ENCODE measurements at places on chromosomes 1 and 21.

DNA sequence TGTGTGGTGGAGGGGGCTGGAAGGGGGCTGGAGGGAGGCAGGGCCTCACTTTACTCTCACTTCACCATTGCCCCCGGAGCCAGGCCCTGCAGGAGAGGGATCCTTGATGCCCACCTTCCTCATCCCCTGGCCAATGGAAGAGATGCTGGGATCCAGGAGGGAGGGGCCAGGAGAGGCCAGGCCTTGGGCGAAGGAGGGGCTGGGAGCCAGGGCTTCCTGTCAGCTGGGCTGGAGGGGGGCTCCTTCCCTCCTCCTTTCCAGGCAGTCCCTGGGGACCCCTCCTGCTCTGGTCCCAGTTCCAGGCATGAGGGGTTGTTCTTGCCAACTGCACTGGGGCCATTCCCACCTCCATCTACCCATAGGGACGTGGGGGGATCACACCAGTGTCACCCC is 5.7 kb downstream of the AHDC1 start:
- no peak for DNase-seq

DNA sequence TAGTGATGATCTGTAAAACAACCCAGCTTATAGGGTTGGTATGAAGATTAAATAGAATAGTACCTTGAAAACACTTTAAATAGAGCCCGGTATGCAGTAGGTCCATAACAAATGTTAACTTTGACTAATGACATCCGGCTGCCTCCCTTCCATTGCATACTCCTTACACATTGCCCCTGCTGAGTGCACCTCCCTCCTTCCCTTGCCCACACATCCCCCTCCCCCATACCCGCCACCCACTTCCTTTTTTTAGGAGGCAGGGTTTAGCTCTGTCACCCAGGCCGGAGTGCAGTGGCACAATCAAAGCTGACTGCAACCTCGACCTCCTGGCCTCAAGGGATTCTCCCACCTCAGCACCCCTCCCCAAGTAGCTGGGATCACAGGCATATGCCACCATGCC is 24.4 kb upstream of the ZC3H12A start:
- DNase-seq, result no peak

DNA sequence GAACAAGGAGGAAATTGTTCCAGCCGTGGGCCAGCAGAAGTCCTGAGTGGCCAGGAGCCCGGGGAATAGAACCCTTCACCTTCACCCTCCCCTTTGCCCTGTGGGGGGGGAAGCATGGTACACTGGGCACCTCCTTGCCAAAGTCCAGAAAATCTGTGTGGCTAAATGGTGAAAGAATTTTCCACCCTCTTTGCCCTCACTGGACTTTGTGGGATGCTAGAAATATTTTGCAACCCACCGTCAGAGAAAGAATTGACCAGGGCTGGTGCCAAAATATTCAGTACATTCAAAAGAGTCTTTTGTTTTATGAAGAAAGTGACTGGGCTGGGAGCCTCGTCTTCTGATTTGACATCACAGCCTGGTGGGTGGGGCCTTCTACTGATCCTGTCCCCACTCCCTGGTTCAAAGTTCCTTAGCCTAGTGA is 14.6 kb downstream of the NFASC start:
- no peak for DNase-seq

GRCh38 chr1:154095456-154096060 is 59.3 kb downstream of the NUP210L start:
- no peak for DNase-seq

GRCh38 chr1:175717610-175718540 is 25.5 kb downstream of the TNR start:
- no peak for DNase-seq

- DNase-seq, result no peak
Observed at GRCh38 chr1:22567994-22568393, 4.7 kb downstream of the EPHA8 start.

DNA sequence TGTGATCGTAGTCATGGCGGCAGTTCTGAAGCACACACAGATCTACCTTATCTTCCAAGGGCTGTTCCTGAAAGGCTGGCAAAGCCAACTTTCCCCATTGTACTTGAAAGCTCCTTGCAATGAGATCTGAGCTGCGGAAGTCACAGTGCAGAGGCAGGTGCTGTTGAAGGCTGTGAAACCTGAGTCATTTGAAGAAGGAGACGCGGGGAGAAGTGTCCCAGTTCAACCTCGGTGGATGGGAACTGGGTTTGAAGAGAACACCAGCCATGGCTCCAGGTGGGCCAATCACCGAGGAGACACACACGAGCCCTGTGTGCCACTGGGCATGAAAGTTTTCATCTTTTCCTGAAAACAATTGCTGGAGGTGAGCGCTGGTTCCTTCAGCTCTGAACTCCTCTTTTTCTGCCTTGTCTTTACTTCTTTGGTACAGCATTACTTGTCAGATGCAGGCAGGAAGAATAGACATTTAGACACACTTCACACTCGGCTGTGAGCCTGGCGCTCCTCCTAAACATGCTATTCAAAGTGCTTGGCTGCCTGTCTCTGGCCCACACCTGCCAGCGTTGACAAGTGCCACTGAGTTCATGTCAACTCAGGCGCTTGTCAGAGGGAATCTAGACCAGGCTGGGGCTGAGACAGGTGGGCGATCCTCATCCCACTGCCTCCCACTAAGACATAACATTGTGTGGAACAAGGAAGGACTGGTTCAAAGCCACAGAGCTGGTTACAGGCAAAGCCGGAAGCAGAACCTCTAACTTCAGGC is 25.7 kb upstream of the PDE9A start:
- no peak for DNase-seq

GRCh38 chr1:42962641-42963377 is 4.1 kb upstream of the SLC2A1 start:
- peak; percentile 68 for DNase-seq

- no peak for DNase-seq
Observed at GRCh38 chr21:36816561-36817130, 117.7 kb downstream of the SIM2 start.

- no peak for DNase-seq
Observed at GRCh38 chr21:33449616-33450015, 30.2 kb downstream of the TMEM50B start.

DNA sequence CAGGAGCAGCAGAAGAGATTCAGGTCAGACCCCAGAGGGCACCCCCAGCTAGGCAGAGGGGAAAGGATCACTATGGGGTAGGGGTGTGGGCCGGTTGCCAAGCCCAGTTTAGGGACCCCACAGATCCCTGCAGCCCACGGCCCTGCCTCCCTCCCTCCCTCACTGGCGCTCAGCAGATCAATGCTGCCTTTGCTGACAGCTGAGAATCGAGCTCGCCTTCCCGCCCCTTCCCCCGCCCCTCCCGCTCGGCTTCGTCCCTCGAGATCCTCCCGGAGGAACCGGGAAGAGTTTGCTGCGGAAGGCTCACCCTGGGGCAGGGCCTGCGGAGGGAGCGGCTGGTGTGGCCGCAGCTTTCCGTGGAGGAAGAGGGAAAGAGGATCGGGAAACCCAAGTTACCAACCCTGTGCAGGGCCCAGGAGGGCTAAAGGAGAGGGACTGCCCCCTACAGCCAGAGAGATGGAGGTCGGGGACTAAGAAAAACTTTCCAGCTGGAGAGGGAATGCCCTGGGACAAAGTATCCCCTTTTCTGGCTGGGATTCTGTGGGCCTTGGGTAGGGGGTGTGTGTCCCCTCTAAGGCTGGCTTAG is 1.1 kb upstream of the KCNQ4 start:
- DNase-seq, result no peak

DNA sequence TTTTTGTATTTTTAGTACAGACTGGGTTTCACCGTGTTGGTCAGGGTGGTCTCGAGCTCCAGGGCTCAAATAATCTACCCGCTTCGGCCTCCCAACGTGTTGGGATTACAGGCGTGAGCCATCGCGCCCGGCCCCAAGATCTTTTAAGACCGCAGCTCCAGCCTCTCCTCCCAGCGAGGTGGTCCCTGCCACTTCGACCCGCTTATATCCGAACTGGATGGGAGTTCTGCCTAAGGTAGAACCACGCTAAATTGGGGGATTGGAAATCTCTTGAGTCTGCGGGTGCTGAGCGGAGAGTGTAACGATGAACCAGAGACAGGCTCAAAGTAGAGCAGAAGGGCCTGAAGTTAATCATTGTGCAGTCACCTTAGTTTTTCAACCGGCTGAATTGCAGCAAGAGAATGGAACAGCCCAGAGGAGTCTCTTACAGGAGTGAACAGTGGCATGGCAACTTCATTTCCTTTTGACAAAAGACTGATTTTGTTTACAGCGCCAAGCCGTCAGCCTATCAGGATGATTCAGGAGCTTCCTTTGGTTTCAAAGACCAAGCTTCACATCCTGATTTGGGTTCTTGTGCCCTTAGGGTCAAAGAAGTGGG is 726 bp upstream of the CYB5R1 start:
- DNase-seq, result no peak

- no peak for DNase-seq
Observed at GRCh38 chr1:29310616-29311180, 74.4 kb downstream of the PTPRU start.
